ENCODE measurements at places on chromosomes 1 and 21.

DNA sequence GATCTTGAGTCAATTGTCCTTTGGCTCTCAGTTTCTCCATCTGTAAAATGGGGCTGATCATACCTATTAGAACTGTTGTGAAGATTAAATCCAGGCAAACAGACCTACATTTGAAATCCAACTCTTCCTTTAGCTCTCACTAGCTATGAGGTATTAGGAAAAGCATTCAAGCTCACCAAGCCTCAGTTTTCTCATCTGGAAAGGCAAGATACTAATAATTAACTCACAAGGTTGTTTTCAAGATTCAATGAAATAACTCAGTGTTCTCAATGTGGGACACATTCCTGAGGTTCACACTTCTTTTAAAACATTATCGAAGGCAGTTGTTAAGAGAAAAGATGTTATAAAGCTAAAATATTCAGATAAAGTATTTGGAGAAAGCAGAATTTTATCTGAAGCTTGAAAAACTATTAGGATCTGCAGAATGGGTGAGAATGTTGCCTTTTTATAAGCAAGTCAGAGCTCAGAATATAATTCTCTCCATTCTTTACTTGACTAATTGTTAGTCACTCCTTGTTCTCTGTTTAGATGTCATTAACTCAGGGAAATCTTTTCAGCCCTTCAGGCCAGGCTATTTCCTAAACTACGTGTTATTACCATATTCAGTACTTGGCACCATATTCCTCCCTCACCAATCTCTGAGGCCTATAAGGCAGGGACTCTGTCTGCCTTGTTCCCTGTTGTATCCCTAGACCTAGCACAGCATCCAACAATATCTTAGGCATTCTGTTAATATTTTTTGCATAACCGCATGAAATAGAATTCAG is 72.0 kb upstream of the VAV3 start:
- no peak for DNase-seq

- DNase-seq: no peak
These were observed 1.9 kb upstream of the GPR52 start for GRCh38 chr1:174445817-174446216.

DNA sequence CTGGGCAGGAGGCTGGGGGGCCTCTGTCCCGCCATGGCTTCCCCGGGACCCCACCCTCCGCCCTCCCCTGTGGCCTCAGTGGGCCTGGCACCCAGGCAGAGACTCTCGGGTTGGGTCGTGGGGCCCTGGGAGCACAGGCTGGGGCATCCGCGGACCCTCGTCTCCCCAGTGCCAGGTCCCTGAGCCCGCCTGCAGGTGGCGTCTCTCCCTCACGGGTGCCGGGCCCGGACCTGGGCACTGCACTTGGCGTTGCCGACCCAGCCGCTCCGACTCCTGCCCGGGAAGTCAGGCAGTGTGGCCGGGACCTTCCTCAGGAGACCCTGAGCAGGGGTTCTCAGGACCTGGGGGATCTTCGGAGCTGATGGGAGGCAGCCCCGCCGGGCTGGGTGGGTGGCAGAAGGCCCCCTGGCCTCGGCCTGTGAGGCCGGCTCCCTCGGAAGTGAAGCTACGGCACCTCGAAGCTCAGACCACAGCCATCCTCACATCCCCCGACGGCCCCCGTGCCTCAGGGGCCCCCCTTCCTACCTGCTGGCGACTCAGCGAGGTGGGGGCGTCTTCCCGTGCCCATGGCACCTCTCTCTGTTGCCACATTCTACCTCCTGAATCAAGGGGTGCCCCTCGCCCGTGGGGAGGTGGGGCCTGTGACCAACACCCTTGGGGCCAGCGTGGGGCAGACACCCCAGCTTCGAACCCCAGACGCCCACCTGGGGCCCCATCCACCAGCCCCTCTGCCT is 6.4 kb upstream of the C1orf159 start:
- DNase-seq: peak; percentile 75

GRCh38 chr1:241518476-241519307 is 863 bp downstream of the FH start:
- DNase-seq: no peak

DNA sequence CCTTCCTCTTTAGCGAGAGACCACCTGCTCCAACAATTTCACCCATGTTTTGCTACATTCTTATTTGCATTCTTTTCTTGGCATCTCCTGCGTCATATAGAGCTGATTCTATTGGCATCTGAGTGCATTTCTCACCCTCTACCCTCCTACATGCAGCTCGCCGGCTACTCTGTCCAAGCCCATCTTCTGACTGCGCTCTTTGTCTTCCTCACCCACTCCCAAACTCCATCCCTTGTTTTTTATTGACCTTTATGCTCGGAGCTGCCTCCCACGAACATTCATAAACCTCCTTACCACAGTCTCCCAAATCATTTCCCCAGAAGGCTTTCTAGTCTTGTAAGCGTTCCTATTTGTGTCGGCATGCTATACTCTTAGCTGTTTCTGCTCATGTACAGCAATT is 33.6 kb upstream of the FMN2 start:
- no peak for DNase-seq

DNA sequence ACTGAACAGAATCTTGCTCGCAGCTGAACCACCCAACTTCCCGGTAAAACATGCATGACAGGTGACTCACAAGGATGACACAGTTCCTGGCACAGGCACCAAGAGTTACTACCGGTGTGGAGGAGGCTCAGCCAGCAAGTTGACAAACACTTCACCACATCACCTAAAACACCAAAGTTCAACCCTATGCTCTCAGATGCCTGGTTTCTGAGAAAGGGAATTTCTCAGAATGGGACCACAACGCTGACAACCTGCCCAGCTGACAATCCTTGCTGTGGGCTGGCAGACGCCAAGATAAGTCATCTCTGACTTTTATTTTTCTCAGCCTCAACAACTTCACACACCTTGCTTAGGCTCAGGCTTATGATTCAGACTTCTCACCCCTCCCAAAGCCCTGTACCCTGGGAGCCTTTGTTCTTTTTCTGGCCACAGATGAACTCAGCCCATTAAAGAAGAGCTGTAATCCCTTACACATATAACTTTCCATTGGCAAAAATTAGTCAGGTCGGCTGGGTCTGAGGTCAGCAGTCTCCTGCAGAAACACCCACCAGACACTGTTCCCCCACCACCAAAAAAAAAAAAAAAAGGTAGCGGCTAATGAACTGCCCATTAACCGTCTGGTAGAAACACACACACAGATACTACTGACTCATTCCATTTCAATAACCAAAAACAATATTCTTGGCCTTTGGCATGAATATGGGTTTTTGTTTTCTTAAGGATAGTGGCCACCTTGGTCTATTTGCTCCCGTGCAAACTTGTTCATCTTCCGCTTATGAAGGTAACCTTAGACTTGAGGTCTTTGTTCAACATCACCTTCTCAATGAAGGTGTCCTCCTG is 10.8 kb upstream of the TIAM1 start:
- DNase-seq: no peak

GRCh38 chr21:42463861-42464515 is 32.0 kb downstream of the RSPH1 start:
- DNase-seq: no peak

- no peak for DNase-seq
These were observed 17.9 kb upstream of the HSPG2 start for GRCh38 chr1:21955058-21955457.

GRCh38 chr1:23543707-23544443 is 12.8 kb upstream of the E2F2 start:
- DNase-seq: no peak

DNA sequence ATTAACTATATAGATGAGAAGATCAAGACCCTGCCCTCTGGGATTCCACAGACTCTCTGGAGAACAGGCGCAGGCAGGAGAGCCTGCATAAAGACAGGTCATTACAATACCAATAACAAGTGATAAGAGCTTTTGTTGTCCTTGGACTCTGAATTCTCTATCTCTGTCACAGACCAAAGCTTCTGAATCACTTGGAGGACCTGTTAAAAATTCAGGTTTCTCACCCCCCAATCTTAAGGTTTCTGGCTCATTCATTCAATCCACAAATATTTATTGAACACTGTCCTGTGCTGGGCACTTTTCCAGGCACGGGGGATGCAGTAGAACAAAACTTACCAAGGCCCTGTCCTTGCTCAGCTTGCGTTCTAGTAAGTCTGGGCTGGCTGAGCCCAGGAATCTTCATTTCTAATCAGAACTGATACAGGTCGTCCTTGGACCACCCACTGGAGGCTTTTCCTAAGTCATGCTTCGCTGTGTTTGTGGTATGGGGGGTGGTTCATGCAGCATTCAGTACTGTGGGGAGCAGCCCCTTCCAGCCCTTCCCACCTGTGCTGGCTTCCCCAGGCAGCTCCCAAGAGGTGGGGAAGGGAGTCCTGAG is 1.4 kb downstream of the EFNA4 start:
- no peak for DNase-seq

DNA sequence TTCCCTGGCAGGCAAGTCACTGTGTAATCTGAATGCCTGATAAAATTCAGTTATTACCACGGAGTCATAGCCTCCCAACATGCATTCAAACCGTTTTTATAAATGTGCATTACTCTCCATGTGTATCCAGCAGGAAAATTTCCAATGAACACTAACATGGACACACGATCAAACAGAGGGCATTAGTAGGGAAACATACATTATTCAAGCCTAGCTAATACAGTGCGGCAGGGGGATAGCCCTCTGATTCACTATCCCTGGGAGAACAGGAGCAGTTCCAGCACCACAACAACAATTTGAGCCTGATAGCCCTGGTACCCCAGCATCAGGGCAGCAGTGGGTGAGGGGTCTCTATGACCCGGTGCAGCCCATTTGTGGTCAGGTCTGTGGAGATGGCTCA is 35.8 kb upstream of the HMGB4 start:
- DNase-seq: no peak

GRCh38 chr1:205840146-205840923 is 9.6 kb downstream of the PM20D1 start:
- DNase-seq: no peak

GRCh38 chr1:66088787-66089186 is 296.1 kb downstream of the PDE4B start:
- no peak for DNase-seq

GRCh38 chr1:160910170-160910750 is 25.3 kb upstream of the ITLN1 start:
- DNase-seq: no peak

GRCh38 chr1:240772131-240772530 is 160.2 kb upstream of the GREM2 start:
- DNase-seq: no peak

- DNase-seq: no peak
These were observed 13.3 kb downstream of the H6PD start for GRCh38 chr1:9247894-9248293.

DNA sequence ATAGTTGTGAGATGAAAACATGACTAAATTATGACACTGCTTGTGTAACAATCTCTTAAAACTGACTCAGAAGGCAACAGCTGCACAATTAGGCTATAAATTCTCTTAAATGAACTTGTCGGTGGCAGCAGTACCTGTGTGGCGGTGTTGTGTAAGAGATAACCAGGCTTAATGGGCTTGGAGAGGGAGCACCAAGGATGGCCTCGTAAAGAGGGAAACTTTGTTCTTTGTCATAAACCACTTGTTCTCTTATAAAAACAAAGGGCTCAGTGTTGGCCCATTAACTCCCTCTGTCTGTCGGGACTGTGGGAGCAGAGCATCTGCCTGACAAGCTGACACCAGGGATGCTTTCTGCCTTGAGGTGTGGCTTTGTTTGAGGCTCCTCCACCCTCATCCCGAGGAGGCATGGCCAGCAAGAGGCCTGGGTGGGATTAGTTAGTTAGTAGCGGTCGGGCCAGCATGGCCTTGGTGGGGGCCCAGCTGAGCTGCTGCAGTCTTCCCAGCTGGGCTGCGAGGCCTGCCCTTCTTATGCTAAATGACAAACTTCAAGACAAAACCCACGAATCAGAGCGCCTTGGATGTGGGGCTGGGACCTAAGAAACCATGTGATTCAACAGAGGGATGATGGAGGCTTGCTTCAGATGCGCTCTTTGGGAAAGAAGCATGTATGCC is 171.4 kb downstream of the CAMTA1 start:
- no peak for DNase-seq

DNA sequence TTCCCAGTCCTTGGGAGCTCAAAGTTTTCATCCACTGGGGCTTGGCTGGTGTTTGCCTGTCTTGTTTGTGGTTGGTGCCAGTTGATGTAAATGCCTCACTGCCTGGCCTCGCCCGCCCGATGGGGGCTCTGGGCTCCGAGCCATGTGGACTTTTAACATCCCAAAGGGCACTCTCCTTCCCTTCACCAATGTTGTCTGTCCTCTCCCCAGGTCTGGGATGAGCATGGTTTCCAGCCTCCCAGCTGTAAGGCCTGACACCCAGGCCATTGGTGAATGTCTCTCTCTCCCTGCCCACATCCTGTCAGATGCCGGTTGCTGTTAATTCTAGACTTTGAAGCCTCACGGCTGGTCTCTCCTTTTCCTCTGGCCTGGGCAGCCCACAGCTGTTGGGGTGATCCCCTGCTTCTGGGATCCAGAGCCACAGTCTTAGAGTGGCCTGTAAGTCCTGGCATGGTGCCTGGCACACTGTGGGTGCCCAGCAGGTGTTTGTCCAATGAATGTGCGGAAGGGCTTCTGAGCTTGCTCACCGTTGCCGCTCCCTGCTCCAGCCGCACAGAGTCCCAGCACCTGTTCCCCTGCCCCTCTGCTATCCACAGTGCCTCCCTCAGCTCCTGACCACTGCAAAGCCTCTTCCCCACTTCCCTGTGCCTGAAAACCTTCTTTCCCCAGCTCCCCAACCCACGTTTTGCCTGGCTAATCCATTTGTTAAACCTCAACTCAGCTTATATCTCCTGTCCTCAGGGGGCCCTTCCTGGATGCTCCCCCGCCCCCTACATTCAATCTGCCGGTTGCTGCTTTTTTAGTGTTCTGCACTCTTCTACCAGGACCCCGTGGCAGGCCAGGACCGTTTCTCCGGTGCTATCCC is 3.3 kb upstream of the C1orf174 start:
- DNase-seq: no peak

- no peak for DNase-seq
These were observed 235.4 kb downstream of the PTPRU start for GRCh38 chr1:29471487-29472313.

DNA sequence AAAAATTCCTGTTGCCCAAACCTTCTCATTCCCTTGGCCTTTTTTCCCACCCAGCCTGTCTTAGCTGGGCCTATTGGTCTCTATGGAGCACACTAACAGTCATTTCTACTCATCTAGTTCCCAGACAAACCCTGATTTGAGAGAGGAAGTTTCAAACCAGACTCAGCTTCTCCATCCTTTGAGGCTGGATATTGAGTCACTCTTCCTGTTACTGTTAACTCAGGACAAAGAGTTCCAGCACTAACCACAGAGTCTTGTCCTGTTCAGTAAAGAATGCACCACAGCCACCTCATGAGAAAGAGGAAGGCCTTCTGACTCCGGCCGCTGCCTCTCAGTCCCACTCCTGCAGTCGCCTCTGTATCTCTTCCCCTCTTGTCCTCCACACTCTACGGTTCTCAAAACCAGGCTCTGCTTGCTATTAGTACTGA is 137.8 kb downstream of the PTPRC start:
- no peak for DNase-seq

Data from GM18507 (cell line).